ENCODE measurements at places on chromosomes 7 and 10.
A peak's percentile ranks its signal among the peaks of the same experiment; 100 is the strongest.

DNA sequence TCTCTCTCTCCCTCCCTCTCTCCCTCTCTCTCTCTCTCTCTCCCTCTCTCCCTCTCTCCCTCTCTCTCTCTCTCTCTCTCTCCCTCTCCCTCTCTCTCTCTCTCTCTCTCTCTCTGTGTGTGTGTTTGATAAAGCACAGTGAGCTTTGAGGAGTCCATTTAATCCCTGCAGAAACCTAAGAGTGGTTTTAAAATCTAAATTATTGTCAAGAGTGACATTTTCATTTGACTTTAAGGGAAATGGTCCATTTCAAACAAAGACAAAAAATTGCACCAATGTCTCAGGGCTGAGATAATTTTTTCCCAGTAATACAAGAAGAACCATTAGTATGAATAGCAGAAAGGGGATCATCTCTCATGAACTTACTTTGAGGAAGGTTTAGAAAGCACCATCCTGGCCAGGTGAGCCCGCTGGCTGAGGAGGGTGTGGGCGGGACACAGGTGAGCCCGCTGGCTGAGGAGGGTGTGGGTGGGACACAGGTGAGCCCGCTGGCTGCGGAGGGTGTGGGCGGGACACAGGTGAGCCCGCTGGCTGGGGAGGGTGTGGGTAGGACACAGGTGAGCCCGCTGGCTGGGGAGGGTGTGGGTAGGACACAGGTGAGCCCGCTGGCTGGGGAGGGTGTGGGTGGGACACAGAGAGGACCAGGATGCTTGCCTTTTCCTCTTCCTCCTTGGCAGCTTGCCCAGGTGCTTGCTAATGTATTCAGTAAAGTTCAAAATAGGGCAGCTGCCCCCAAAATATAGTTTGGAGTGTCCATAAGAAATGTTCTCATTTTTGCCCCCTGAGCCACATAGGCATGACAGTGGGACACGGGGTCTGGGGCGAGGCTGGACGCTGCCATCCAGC is 125.0 kb downstream of the DNAJB6 start:
- DNase-seq, result no peak
- H3K27ac ChIP-seq, result no peak overlapping the region
- H3K4me3 ChIP-seq, result no peak overlapping the region
- peaks cover 7% of the 10 kb centered on the region for H3K27me3 ChIP-seq
- H3K36me3 ChIP-seq, result no peaks in the 10 kb centered on the region

- DNase-seq, result no peak
- H3K4me1 ChIP-seq, result peaks cover 31% of the 10 kb centered on the region
- no peak overlapping the region for H3K4me3 ChIP-seq
- peak overlapping the region; percentile 57 for H3K27ac ChIP-seq
- no peaks in the 10 kb centered on the region for H3K36me3 ChIP-seq
These were observed 122.1 kb downstream of the EGFR start for GRCh38 chr7:55140941-55141278.

GRCh38 chr10:5343979-5344378 is 20.8 kb upstream of the UCN3 start:
- peaks cover 1% of the 10 kb centered on the region for H3K27me3 ChIP-seq
- no peak overlapping the region for H3K27ac ChIP-seq
- peaks cover 2% of the 10 kb centered on the region for H3K4me1 ChIP-seq
- no peaks in the 10 kb centered on the region for H3K36me3 ChIP-seq
- DNase-seq, result no peak
- no peak overlapping the region for H3K4me3 ChIP-seq

GRCh38 chr10:82628373-82628772 is 753.4 kb downstream of the NRG3 start:
- no peak overlapping the region for H3K27ac ChIP-seq
- H3K4me1 ChIP-seq, result peaks cover 24% of the 10 kb centered on the region
- H3K27me3 ChIP-seq, result no peaks in the 10 kb centered on the region
- H3K36me3 ChIP-seq, result no peaks in the 10 kb centered on the region
- DNase-seq, result no peak

DNA sequence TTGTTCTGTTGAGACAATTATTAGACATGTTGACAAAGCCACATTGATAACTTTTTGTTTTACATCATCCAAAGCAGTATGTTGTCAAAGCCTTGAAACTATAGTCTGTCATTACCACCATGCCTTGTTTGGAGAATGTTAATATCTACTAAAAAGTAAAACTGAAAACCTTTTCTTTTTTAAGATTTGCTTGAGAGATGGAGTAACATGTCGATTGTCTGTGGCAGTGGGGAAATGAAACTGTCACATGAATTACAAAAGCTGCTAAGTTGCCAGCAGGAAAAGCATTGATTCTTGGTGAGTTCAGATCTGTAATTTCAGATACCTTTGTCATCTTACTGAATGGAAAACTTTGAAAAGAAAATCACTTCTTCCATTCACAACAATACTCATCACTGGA is 69.1 kb downstream of the TFPI2 start:
- H3K27me3 ChIP-seq, result peaks cover 2% of the 10 kb centered on the region
- no peaks in the 10 kb centered on the region for H3K36me3 ChIP-seq
- peaks cover 3% of the 10 kb centered on the region for H3K4me1 ChIP-seq
- no peak overlapping the region for H3K27ac ChIP-seq
- H3K4me3 ChIP-seq, result no peak overlapping the region

GRCh38 chr7:128323459-128324367 is 20.0 kb downstream of the RBM28 start:
- no peaks in the 10 kb centered on the region for H3K4me1 ChIP-seq
- H3K4me3 ChIP-seq, result no peak overlapping the region
- H3K36me3 ChIP-seq, result no peaks in the 10 kb centered on the region
- no peak overlapping the region for H3K27ac ChIP-seq
- peaks cover 3% of the 10 kb centered on the region for H3K27me3 ChIP-seq

GRCh38 chr10:129655679-129656031 is 188.6 kb downstream of the MGMT start:
- no peak overlapping the region for H3K27ac ChIP-seq
- no peak overlapping the region for H3K4me3 ChIP-seq
- no peak for DNase-seq
- peaks cover 32% of the 10 kb centered on the region for H3K4me1 ChIP-seq
- no peaks in the 10 kb centered on the region for H3K36me3 ChIP-seq

DNA sequence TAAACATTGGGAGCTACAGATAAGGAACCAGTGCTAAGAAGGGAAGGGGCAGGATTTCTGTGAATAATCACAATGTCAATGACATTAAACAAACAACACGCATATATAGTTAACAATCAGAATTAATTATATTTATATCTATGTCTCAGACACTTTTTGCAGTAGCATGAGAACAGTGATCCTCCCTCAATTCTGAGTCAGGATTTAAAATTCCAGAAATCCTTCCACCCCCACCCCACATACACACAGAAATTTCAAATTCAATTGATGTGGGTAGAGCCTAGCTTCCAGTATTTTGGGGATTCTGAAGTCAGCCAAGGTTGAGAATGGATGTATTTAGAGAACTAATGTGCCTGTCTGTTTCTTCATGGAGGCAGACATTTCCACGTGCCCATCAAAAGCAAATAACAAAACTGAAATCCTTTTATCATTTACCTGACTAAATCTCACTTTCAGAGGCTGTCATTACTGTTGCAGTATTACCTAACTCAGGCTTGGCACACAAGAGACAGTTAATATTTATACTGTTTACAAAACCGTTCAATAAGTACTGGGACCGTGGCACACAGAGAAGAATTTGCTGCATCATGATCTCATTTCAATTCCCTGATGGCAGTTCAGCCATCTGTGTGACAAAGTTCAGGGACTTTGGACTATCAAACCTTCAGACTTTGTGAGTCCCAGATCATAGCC is 116.6 kb upstream of the PALS2 start:
- H3K4me3 ChIP-seq, result no peak overlapping the region
- H3K27me3 ChIP-seq, result peaks cover 2% of the 10 kb centered on the region

DNA sequence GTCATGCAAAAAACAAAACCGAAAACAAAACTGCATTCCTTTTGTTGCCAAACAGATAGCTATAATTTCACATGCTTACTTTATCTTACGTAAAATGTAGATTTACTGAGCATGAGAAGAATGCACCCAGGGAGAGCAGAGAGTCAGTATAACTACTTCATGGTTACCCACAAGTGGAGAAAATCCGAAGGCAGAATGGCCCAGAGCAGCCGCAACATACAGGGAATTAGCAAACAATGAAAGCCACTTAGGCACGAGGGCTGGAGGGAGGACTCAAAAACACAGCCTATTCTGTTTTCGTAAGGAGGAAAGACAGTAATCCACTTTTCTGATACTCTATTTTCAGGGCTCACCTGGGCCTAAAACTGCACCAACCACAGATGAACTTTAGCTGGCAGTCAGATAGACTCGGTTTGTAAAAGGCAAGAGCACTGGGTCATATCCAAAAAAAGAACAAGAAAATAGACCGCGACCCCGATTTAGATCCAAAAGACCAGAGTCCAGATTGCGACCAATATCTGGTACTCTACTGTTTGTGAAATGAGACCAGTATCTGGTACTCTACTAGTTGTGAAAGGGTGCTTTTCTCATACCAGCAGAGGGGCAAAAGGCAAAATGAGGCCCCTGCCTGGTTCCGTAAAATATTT is 1.3 kb downstream of the ITPRIP start:
- H3K36me3 ChIP-seq, result no peaks in the 10 kb centered on the region
- H3K27ac ChIP-seq, result peak overlapping the region; percentile 95
- H3K4me3 ChIP-seq, result peak overlapping the region; percentile 89
- peaks cover 10% of the 10 kb centered on the region for H3K27me3 ChIP-seq
- no peak for DNase-seq
- H3K4me1 ChIP-seq, result peaks cover 41% of the 10 kb centered on the region

- H3K27me3 ChIP-seq, result peaks cover 20% of the 10 kb centered on the region
- DNase-seq, result peak; percentile 54
- H3K36me3 ChIP-seq, result peaks cover 5% of the 10 kb centered on the region
These were observed 3.4 kb upstream of the PPP1R17 start for GRCh38 chr7:31683445-31684225.

DNA sequence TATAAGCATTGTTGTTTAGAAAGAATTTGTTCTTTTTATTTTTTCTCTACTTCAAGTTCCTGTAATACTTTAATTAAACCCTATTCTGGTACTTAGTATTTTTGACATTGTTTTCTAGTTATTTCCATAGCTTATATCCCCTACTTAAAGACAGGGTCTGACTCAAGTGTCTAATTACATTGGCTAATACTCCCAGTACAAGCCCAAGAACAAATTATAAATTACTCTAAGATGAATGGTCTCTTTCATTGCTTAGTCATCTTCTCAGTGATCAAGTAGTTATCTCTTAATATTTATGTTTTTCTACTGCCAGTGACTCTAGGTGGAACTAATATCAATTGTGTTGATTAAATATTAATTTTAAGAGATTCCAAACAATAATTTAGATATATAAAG is 21.6 kb downstream of the AHR start:
- H3K27ac ChIP-seq, result no peak overlapping the region
- no peaks in the 10 kb centered on the region for H3K27me3 ChIP-seq
- no peaks in the 10 kb centered on the region for H3K36me3 ChIP-seq
- H3K4me1 ChIP-seq, result no peaks in the 10 kb centered on the region
- no peak overlapping the region for H3K4me3 ChIP-seq
- DNase-seq, result no peak

- no peak overlapping the region for H3K27ac ChIP-seq
- H3K27me3 ChIP-seq, result peaks cover 5% of the 10 kb centered on the region
- H3K4me1 ChIP-seq, result no peaks in the 10 kb centered on the region
- H3K4me3 ChIP-seq, result no peak overlapping the region
These were observed 12.8 kb upstream of the RPEL1 start for GRCh38 chr10:103232772-103233488.

DNA sequence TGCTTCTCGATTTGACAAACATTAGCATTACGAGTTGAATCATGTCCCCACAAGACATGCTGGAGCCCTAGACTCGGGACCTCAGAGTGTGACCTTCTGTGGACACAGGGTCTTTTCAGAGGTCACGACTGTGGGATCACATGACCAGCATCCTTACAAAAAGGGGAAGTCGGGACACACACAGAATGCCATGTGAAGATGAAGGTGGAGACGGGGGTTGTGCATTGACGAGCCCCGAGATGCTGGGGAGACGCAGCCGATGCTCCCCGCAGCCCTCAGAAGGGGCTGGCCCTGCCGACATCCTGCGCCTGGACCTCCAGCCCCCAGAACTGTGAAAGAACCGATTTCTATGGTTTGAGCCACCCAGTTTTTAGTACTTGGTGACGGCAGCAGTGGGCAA is 7.5 kb downstream of the ZFAND2A start:
- H3K36me3 ChIP-seq, result peaks cover 4% of the 10 kb centered on the region
- H3K27me3 ChIP-seq, result peaks cover 5% of the 10 kb centered on the region
- DNase-seq, result no peak
- no peak overlapping the region for H3K27ac ChIP-seq
- H3K4me3 ChIP-seq, result no peak overlapping the region
